ENCODE measurements at places on chromosomes 2 and 18.

DNA sequence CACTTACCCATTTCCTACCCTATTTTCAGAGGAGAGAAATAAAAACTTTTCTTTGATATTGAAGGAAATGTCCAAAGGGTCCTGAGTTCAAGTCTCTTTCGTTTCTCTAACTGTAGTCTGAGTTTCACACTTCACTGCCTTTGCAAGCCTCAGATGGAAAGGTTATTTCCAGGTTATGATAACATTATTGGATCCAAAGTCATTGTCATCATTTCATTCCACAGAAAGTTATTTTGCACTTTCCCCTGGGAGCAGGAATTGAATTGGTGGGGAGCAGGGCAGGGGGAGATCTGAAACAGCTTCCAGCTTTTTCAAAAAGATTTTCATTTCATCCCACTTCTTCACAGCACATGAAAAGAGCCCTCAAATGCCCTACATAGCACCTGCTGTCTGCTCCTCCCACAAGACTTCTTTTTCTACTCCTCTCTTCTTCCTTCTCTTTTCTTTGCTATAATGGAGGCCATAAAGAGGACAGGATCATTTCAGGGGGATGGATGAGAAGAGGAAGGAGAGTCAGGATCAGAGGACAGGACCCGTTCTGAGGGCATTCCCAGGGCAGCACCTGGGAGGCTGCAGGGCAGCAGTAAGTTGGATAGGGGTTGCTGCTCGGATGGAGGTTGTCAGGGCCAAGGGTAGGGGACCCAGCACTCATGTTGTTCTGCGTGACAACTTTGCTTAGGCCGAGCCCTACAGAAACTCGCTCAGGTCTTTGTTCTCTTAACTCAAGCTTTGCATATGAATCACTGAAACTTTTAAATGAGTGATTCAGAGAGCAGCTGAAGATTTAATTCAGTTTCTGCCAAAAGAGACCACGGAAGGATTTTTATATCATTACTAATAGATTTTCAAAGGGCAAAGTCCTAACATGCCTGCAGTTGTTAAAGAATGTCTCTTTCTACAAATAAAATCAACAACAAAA is 11.4 kb upstream of the GALNT5 start:
- DNase-seq: no peak

GRCh38 chr2:121469356-121469755 is 61.3 kb upstream of the RNU4ATAC start:
- no peak for DNase-seq

GRCh38 chr2:30947686-30948085 is 140.4 kb upstream of the CAPN13 start:
- no peak for DNase-seq

DNA sequence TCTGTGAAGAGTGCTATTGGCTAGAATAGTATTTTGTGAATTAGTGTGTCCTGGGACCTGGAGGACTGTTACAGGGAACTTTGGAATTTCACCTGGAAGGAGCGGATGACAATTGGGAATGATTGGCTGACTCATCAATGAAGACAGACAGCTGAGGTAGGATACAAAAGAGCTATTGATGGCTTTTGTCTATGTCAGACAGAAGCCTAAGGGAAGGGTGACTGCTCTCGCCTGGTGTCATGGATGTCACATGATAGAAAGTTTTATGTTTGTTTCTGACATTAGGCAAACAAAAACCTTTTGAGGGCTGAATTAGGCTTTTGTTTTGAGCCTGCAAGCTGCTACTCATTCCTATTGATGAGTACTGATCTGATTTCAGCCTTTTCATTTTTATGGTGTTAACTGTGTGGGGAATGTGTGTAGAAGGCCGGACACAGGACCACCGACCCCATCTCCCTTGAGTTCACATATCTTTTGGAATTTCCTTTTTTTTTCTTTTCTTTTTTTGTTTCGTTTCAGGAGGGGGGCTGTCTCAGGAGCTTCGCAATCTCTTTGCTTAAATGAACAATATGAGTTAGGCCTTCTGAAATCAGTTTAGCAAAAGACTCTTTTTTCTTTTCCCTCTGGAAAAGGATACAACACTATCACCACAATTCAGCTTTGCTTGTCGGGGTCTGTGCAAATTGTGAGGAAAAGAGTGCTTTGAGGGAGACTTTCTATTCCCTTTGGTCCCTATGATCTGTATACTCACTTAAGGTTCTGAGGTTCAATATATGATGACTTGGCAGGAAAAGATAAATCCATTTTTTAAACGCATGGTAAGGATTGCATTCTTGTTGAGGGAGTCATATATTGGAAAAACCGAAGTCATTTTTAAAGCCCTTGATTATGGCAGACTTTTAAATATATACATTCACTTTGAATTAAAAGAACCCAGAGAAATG is 207.9 kb upstream of the FIGN start:
- DNase-seq: no peak

DNA sequence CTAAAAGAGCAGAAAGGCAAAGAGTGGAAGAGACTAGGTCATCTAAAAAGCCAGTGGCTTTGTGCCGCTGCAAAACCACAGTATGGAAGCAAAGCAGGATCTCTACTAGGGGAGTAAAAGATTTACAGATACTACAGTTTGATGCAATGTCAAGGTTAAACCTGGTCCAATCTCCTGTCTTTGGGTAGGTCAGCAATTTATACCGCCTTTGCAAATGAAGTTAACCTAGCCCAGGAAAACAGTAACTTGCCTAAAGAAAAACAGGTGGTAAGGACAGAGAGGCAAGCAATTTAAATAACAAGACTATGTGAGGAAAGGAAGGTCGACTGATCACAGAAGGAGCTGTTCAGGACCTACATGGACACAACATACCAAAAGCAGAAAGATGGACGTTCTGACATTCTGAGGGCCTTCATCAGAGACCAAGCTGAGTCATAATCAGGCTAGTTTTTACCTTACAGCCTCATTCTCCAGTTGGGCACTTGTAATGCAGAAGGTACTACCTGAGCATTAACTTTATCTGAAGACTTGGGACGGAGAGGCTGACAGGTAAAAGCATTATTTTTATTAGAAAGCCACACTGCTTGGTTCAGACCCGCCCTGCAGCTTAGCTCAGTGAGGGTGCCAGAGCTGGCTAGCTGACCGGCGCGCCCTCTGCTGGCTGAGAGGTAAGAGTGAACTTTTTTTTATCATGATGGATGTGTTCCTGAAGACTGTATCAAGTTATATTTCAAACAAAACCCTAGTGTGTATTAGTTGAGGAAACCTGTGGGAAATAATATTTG is 15.9 kb downstream of the CDKL4 start:
- peak; percentile 79 for DNase-seq

- no peak for DNase-seq
These were observed 427.5 kb downstream of the LRATD1 start for GRCh38 chr2:15059870-15060512.

GRCh38 chr2:33378556-33379210 is 97.8 kb upstream of the RASGRP3 start:
- no peak for DNase-seq

DNA sequence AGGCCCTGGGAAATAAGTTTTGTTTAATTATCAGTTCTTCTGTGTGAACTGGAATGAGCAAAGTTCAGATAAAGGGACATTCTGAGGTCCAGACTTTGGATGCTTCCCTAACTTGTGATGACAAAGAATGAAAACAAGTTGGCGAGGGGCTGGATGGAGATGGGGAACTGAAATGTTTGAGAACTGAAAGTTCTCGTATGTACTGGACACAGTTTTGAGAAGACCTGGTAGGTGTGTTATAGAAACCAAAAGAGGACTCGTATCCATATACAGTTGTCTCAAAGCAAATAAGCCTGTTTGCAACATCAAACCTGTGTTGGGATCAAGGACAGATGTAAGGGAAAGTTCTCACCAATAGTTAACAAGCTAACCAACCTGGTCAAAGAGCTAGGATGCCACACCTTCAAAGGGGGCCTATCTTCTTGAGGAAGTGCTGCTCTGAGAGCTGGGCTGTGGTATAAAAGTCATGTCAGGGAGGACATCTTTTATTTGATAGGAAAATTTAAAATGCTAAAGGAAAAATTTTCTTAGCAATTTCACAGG is at the start of gene UPP2:
Gene UPP2, plus strand, starts transcription at position 493 of the 543 bp plus-strand sequence. CDS start 188 bp downstream, outside the sequence.
- no peak for DNase-seq

- no peak for DNase-seq
These were observed 42.4 kb upstream of the FIGN start for GRCh38 chr2:163778045-163778781.

GRCh38 chr18:46877329-46877987 is 39.8 kb downstream of the PIAS2 start:
- DNase-seq: no peak

DNA sequence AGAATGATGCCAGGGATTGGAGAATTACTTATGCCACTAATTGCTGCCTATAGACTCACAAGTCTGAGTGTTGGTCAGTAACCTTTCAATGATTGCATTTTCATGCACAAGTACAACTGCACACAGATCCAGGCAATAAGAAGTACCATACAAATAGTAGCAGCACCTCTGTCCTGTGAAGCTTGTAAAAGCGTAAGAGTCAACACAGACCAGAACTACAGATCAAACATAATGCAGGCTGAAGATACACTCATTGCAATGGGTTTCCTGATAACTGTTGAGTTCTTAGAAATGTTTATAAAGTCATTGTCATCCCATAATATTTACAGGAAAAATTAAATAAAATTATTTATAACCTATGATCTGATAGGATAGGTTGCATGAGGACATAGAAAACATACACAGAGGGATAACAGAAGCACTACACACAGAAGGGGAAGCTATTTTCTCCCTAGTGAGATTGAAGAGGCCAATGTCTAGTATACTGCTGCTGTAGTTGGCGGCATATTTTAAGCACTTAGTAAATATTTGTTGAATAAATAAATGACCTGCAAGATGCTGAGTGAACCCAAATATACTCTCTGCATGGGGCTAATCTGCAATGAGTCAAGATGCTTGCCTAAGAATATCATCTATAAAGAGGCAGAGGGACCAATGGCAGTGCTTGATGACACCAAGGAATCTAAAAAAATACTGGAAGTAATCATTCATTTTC is 5.7 kb upstream of the PIK3C3 start:
- DNase-seq: no peak

Measured in stimulated activated CD8-positive, alpha-beta memory T cell treated with anti-CD3 and anti-CD28 coated beads, Interleukin-2, amount 100 ng/mL, for 48 hours (primary cell).